Adrenal gland (tissue), 19 donors: ENCODE measurements at places on chromosomes 4 and X. TPM values are rescaled to one million over a fixed set of nuclear protein-coding genes. Genes with fewer than 3 reads are reported as not detected.

GRCh38 chr4:168708108-168708507 lies 211.3 kb downstream of the PALLD start:
- H3K4me3 ChIP-seq = no peak overlapping the region
- no peak overlapping the region for H3K27ac ChIP-seq
- H3K4me1 ChIP-seq = no peaks in the 10 kb centered on the region
- H3K27me3 ChIP-seq = no peaks in the 10 kb centered on the region
- no peaks in the 10 kb centered on the region for H3K36me3 ChIP-seq

- no peak overlapping the region for H3K27ac ChIP-seq
- DNase-seq = no peak
- no peaks in the 10 kb centered on the region for H3K27me3 ChIP-seq
- no peaks in the 10 kb centered on the region for H3K36me3 ChIP-seq
- H3K4me3 ChIP-seq = no peak overlapping the region
Observed at GRCh38 chr4:166902941-166903340, 331.4 kb downstream of the SPOCK3 start.

- no peaks in the 10 kb centered on the region for H3K4me1 ChIP-seq
- no peak for DNase-seq
- no peaks in the 10 kb centered on the region for H3K27me3 ChIP-seq
- no peaks in the 10 kb centered on the region for H3K36me3 ChIP-seq
- no peak overlapping the region for H3K27ac ChIP-seq
Observed at GRCh38 chr4:176989186-176989585, 196.5 kb upstream of the VEGFC start.

- no peaks in the 10 kb centered on the region for H3K4me1 ChIP-seq
- H3K27ac ChIP-seq = no peak overlapping the region
- no peaks in the 10 kb centered on the region for H3K36me3 ChIP-seq
Observed at GRCh38 chrX:14899607-14900006, 26.4 kb downstream of the MOSPD2 start.

DNA sequence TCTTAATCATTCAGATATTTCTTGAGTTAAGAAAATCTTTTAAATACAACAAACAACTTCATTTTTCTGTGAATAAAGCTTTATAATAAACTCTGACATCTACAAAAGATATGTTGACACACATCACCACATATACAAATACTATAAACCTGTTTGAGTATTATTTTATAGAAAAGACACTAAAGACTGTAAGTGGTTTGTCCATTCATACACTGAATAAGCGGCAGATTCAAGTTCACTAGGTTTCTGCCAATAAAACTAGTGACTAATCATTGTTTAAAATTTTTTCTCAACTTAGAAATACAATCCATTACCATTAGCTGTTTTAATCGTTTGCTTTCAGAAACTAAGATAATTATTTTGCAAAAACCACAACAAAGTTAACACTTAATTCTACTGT lies 1900.0 kb downstream of the C4orf33 start:
- no peak for DNase-seq
- H3K27ac ChIP-seq = no peak overlapping the region
- H3K36me3 ChIP-seq = no peaks in the 10 kb centered on the region
- H3K27me3 ChIP-seq = no peaks in the 10 kb centered on the region

- H3K27ac ChIP-seq = no peak overlapping the region
- H3K4me3 ChIP-seq = no peak overlapping the region
- H3K4me1 ChIP-seq = no peaks in the 10 kb centered on the region
- H3K27me3 ChIP-seq = no peaks in the 10 kb centered on the region
Observed at GRCh38 chr4:42778349-42778748, 114.2 kb upstream of the GRXCR1 start.

DNA sequence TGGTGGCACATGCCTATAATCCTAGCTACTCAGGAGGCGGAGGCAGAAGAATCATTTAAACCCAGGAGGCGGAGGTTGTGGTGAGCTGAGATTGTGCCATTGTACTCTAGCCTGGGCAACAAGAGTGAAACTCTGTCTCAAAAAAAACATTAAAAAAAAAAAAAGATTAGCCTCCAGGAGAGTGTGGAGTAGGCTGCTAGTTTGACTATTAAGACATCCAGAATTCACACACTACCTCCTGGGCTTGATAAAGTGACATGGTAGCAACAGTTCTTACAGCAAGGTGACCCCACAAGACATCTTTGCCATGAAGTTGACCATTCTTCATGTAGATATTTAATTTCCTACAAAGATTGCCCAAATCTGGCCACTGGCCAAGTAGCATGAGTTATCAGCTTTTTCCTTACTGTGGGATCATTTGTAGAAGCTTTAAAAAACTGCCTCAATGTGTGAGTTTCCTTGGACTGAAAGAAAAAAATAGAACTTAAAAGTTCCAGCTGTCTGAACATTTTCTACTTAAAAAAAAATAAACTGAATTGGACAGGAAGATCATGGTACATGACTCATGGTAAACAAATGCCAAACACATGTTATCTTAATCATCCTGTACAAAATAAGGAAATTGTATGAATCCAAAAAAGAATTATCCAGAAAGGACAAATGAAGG lies 35.3 kb upstream of the SPRY1 start:
- no peak overlapping the region for H3K4me3 ChIP-seq
- H3K27ac ChIP-seq = no peak overlapping the region
- no peaks in the 10 kb centered on the region for H3K36me3 ChIP-seq
- peak; percentile 38 for DNase-seq

DNA sequence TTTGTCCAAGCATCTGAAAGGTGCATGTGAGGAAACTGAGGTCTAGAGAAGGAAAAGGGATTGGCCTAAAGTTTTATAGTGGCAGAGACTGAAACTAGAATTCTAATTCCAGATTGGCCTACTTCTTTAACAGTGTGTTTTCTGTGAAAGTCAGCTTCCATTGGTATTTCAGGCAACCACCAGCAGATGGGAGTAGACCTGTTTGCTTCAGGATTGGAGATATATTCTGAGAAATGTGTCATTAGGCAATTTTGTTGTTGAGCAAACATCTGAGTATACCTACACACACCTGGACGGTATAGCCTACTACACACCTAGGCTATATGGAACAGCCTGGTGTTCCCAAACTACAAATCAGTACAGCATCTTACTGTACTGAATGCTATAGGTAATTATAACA lies 207.3 kb upstream of the RADX start:
- no peaks in the 10 kb centered on the region for H3K4me1 ChIP-seq
- H3K36me3 ChIP-seq = no peaks in the 10 kb centered on the region
- no peak overlapping the region for H3K27ac ChIP-seq

DNA sequence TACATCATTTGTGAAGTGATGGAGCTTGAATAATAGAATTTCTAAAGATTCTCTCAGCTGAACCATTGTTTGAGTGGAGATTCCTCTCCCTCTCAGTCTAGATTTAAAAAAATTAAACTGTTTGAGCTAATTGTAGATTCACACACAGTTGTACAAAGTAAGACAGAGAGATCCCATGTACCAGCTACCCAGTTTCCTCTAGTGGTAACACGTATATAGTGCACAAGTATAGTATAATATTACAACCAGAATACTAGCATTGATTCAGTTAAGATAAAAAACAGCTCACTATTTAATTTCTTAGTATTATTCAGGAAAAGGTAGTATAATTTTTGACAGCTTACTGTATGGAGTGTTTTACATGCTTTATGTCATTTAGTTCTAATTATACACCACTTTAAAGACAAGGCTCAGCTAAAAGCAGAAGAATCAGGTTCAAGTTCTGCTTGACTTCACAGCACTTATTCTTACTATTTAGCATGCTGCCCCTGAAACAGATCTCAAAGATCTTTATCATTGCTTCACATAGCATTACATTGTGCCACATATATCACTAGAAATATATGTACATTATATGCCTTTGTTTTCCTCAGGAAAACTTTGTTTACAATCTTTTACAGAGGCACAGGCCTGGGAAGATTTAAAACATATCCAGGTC lies 136.1 kb downstream of the SNCA start:
- no peak overlapping the region for H3K27ac ChIP-seq
- H3K27me3 ChIP-seq = no peaks in the 10 kb centered on the region
- H3K4me3 ChIP-seq = no peak overlapping the region
- H3K4me1 ChIP-seq = no peaks in the 10 kb centered on the region

DNA sequence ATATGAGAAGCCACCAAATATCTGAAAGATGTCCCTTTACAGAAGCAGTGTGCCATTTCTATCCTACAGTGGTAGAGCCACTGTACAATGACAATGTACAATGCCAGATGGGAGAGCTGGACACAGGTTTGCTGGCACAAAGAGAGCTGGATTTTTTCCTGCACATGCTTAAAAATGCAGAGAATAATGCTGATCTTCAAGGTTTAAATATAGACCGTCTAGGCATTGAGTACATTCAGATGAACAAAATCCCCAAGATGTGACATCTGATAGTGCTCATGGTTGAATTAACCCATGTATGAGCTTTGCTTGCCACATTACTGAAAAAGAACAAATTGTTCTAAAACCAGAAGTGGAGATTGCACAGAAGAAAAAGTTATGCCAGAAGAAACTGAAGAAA lies 11.7 kb downstream of the ADGRL3 start:
- no peaks in the 10 kb centered on the region for H3K27me3 ChIP-seq
- no peaks in the 10 kb centered on the region for H3K36me3 ChIP-seq
- no peak overlapping the region for H3K4me3 ChIP-seq
- DNase-seq = no peak

GRCh38 chr4:19319607-19320006 lies 932.1 kb upstream of the SLIT2 start:
- H3K27me3 ChIP-seq = no peaks in the 10 kb centered on the region
- no peaks in the 10 kb centered on the region for H3K36me3 ChIP-seq
- DNase-seq = no peak
- no peak overlapping the region for H3K27ac ChIP-seq

DNA sequence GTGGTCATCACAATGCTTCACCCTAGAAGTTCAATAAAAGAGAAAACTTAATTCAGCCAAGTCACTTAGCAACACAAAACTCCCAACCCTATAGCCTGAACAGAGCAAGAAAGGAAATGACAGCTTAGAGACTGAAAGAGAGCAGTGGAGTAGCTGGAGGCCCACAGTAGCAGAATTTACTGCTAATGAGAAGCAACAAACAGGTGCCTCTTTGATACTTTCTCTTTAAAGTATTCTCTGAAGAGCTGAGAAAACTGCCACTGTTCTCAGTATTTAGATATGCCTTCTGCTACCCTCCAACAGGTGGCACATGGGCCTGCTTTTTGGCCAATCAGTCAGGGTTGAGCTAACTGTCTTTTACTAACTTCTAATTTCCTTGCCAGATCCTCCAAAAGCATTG lies 240.0 kb downstream of the GPC3 start:
- no peaks in the 10 kb centered on the region for H3K4me1 ChIP-seq
- peaks cover 9% of the 10 kb centered on the region for H3K27me3 ChIP-seq
- no peak overlapping the region for H3K27ac ChIP-seq
- H3K36me3 ChIP-seq = no peaks in the 10 kb centered on the region
- no peak overlapping the region for H3K4me3 ChIP-seq

DNA sequence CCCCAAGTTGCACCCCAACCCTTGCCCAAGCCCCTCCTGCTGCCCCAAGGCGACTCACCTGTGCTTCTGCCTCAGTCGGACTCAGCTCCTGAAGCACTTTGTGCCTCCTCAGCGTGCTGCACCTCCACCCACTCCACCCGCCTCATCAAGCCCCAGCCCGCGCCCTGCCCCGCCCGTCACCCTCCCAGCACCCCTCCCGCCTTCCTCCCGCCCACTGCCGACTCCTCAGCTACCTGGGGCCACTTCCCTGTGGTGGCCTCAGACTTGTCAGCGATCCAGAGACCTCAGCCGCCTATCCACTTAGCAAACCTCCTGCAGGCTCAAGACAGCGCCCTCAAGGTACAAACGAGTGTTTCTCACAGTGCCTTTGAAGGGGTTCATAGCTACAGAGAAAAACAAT lies 19.6 kb upstream of the IQCM start:
- no peak overlapping the region for H3K4me3 ChIP-seq
- no peaks in the 10 kb centered on the region for H3K27me3 ChIP-seq
- no peaks in the 10 kb centered on the region for H3K36me3 ChIP-seq
- DNase-seq = no peak
- H3K4me1 ChIP-seq = no peaks in the 10 kb centered on the region

GRCh38 chr4:101600287-101600686 lies 190.2 kb upstream of the BANK1 start:
- no peak overlapping the region for H3K27ac ChIP-seq
- H3K27me3 ChIP-seq = no peaks in the 10 kb centered on the region
- no peak overlapping the region for H3K4me3 ChIP-seq
- no peaks in the 10 kb centered on the region for H3K36me3 ChIP-seq
- DNase-seq = no peak

DNA sequence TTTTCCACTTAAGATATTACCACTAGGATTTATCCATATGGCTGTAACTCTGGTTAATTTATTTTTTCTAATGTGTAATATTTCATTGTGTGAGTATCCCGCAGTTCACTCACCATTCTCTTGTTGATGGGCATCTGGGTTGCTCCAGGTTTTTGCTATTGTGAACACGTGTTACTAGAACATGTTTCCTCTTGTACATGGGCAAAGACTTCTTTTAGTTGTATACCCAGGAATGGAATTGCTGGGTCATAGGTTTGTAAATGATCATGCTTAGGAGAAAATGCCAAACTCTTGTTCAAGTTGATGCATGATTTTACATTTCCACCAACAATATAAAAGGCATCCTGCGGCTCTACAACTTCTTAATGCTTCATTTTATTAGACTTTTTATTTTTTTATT lies 26.8 kb downstream of the SYNPO2 start:
- H3K4me3 ChIP-seq = no peak overlapping the region
- H3K4me1 ChIP-seq = peaks cover 10% of the 10 kb centered on the region
- no peak for DNase-seq

DNA sequence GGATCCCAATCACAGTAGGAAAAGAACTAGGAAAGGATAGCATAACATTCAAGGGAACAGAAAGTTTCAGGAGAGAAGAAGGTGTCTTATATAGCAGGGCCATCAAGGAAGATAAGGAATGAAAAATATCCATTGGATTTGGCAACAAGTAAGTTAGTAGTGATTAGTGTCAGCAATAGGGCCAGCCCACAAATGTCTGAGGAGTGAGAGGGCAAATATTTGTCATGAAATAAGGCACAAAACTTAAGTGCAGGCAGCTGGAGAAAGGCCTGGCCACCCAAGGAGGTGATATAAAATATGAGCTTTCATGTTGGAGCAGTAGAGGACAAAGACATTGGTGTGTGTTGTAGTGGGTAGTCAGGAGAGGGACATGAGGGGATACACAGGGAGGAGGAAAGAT lies 132.1 kb downstream of the COL4A6 start:
- H3K4me3 ChIP-seq = no peak overlapping the region
- no peak for DNase-seq
- H3K27ac ChIP-seq = no peak overlapping the region
- peaks cover 7% of the 10 kb centered on the region for H3K27me3 ChIP-seq

TMEM47 gene
- total RNA-seq = 44.4 TPM

ZMAT1 gene
- 2.6 TPM for total RNA-seq

WDR17 gene
- total RNA-seq = 1.0 TPM

PRRG1 gene
- total RNA-seq = 12.7 TPM

ARHGEF6 gene
- total RNA-seq = 24.0 TPM

F8A2 gene
- not detected for total RNA-seq

HELT gene
- not detected for total RNA-seq

FDCSP gene
- total RNA-seq = not detected

APLN gene
- 18.5 TPM for total RNA-seq

SPANXA1 gene
- total RNA-seq = not detected

CXorf38 gene
- 20.7 TPM for total RNA-seq

C4orf36 gene
- 2.0 TPM for total RNA-seq
